H7 (cell line): ENCODE measurements at places on chromosomes 3 and 15. TPM values are rescaled to one million over a fixed set of nuclear protein-coding genes. Genes with fewer than 3 reads are reported as not detected.

- no peak for DNase-seq
These were observed 44.0 kb upstream of the SEMA6D start for GRCh38 chr15:47673232-47673761.

- DNase-seq: no peak
These were observed 185.9 kb downstream of the ERC2 start for GRCh38 chr3:56282341-56282740.

- DNase-seq: no peak
These were observed 120.8 kb upstream of the CCNL1 start for GRCh38 chr3:157280786-157281185.

DNA sequence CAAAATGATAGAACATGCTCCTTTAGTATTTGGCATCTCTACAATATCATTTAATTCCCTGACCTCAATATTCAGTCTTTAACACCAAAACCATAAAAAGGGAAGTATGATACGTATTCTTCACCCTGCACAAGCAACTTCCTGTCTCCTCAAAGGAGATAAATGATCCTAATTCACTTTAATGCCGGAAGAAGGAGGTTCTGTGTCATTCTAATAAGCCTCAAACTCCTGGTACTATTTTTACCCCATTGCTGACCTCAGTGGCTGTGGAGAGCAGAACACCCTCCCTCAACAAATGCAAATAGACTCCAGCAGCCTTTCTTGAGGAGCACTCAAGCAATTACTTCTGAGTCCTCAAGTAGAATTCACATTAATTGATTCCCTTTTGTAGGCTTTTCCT lies 173.3 kb downstream of the TMEM108 start:
- no peak for DNase-seq

GRCh38 chr3:134065252-134066157 lies 35.8 kb upstream of the SLCO2A1 start:
- no peak for DNase-seq

DNA sequence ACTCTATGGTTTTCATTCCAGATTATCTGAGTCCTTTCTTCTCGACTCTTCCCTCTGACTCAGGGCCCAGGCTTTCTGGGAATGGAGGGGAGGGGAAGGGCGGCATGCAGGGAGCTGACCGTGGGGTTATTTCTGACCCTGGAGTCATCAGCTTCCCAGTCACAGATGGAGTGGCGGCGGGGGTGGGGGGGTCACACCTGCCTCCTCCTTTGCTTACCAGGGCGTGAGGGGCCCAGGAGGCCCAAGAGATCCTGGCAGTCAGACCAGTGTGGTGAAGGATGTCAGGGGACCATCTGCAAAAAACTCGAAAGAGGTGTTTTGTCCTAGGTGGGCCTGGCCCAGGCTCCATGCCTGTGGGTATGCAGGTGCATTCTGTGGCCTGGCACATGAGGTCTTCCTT lies 996 bp upstream of the XIRP1 start:
- no peak for DNase-seq

DNA sequence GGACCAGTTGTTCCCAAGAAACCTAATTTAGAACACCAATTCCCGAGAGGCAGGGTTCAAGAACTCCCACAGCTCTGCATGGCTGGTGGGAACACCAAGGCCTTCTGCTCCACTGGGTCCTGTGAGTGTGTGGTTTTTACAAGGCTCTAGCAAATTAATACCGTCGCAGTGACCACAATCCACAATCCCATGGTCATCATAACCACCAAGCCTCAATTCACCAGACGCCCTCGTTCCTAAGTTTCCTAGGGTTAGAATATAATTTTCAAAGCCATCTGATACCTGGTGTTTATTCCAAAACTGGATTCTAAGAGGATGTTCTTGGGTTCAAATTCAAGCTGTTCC lies 114.9 kb upstream of the RPL32 start:
- DNase-seq: no peak

DNA sequence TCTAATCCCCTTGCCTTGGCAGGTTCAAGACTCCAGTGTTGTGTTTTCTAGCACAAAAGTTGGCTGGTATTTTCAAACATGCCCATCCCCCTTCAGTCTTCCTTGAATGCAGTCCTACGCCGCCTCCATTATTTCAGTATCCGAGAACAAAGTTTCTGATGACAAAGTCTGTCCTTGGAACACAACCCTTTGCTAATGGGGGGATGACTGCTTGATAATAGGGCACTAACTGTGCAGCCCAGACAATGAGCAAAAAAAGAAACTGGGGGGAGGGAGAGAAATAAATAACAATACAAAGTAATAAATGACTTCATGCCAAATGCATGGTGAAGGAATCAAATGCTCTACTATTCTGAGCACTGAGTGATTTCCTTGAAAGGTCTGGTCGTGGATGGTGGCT lies 310.1 kb downstream of the FOXP1 start:
- no peak for DNase-seq

DNA sequence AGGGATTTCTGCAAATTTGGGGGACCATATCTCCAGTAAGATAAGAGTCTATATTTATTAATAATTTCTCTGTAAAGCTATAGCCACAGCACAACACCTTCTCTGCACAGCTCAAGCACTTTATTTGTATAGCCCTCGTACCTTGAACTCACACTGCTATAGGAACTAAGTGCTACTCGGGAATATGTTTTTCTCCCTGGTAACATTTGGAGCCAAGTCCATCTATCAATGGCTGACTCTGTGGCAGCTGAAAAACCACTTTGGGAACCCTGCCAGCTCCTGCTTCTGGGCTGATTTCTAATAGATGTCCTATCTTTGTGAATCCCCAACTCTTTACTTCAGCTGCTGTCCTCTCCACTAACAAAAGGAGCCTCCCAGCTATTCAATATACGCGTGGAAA lies 298.5 kb downstream of the GBE1 start:
- DNase-seq: no peak

GRCh38 chr15:42032376-42033213 lies 11.8 kb upstream of the PLA2G4E start:
- DNase-seq: peak; percentile 15

DNA sequence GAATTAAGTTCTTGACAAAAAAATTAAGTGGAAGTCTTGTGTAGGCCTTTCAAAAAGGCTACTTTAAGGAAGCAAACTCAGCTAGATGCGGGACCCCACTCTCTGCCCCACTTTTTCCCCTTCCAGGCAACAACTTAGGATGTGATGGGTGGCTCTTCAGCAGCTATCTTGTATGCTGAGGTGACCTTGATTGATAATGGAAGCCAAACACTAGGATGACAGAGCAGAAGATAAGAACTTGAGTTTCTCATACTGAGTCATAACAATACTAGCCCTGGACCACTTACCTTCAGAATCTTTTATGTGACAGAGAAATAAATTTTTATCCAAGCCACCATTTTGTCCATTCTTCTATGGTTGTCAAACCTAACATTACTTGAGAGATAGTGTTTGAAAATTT lies 16.1 kb downstream of the PDCD10 start:
- no peak for DNase-seq

- DNase-seq: no peak
These were observed 210.4 kb downstream of the TP63 start for GRCh38 chr3:189841473-189842205.

DNA sequence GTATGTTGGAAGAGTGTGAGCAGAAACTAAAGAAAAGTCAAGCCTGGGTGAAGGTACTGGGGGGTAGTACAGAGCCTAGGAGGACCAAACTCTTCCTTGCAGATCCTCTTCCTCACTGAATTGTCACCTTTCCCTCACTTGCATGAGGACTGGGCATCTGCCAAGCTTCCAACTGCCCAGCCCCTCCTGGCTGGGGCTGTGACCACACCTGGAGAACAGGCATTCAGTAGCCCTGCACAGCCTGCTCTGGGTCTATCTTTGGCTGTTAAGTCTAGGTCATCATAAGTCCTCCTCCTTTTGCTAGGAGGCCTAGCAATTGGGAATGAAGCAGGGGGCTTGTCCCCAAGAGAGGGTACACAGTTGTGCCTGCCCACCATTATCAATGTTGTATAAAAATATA lies 55.2 kb downstream of the CAPN7 start:
- no peak for DNase-seq

- DNase-seq: no peak
These were observed 22.5 kb downstream of the ATP1B3 start for GRCh38 chr3:141898908-141899307.

- DNase-seq: no peak
These were observed 99.5 kb upstream of the FOXB1 start for GRCh38 chr15:59904450-59905135.

DNA sequence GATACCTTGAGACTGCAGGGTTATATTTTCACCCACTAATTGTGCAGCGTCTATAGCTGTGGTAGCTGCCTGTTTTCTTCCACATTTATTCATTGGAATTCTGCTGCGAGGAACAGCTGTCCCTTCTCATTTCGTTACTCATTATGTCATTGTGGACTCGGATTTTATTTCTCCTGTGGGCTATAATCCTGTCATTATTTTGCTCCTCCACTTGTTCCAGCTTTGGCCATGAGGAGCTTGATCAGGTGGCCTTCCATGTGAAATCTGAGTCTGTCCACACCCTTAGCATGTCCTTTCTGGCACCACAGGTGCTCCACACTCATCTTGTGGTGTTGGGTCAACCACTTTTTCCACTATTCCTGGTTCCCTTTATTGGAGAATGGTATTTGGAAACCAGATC lies 14.8 kb downstream of the LYSMD4 start:
- DNase-seq: no peak

DNA sequence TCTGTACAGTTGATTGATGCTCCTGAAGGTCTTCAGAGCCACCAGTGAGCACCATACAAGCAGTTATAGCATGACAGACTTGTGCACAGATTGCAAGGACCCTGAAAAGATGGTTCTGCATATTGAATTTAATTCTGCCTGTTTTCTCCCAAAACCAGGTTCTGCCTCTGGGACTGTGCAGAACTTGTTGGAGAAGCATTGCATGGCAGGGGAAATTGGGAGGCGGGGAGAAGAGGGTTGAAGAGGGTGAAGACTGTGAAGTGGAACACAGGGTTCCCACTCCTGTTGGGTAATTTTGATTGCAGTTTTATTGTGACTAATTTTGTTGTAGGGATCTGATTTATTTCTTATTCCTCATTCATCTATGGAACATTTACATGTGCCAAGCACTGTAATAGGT lies 10.3 kb downstream of the ZNF80 start:
- DNase-seq: no peak

GRCh38 chr3:50370594-50370993 lies 11.3 kb upstream of the TMEM115 start:
- no peak for DNase-seq

DNA sequence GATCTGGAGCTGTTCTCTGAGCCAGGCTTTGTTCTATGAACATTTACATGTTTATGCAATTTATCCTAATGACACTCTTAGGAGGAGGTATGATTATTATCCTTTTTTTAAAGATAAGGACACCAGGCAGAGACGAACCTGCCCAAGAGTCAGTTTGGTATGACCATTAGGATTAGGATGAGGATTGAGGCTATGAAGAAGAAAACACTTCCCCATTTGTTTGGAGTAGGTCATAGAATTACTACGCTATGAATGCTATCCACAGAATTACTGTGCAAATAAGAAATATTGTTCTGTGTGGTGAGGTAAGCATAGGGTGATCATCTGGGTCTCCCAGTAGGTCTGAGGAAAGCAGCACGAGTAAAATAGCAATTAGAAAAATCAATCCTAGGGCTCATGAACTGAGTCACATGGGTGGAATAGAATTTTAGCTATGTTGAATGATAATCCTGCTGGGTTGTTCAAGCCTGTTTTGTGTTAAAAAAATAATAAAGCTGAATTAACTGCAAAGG lies 23.9 kb downstream of the EIF4E3 start:
- DNase-seq: no peak

DNA sequence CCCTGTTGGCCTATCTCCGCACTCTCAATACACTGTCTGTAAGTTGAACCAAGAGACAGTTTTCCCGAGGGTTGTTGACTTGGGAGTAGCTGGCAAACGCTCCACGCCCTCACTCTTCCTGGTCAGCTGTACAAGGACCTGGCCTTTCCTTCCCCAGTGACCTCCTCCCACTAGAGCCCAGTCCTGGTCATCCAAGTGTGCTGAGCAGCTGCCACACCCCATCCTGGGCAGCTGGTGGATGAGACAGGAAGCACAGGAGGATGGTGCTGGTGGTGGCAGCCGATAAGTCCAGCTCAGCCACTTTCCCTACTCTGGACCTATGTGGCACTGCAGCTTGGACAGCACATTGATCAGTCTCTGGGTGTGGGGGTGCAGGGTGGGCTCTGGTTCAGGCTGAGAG lies 19.8 kb downstream of the PFKFB4 start:
- peak; percentile 20 for DNase-seq

GRCh38 chr3:128482666-128483656 lies 10.0 kb downstream of the GATA2 start:
- DNase-seq: peak; percentile 86

DNA sequence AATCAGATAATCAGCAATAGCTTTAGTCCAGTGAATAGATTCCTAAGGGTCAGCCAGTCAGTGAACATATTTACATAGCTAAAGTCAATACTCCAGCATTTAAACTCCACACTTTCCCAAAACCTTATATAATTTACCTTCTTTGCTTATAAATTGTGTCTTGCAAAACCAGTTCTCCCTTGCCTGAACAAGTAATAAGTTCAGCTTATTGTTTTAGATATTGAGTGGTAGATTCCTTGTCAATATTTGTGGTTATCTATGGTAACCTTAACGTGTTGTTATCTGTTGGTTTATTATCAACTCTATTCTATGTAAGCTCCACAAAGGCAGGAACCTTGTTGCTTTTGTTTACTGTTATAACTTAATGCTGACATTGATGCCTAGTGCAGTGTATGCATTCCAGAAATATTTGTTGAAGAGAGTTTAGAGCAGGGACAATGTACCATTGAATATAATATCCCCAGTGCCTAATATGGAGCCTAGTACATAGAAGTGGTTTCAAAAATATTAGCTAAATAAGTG lies 24.0 kb downstream of the PLSCR5 start:
- no peak for DNase-seq

- no peak for DNase-seq
These were observed 561.4 kb downstream of the GABRG3 start for GRCh38 chr15:27532358-27532757.

DNA sequence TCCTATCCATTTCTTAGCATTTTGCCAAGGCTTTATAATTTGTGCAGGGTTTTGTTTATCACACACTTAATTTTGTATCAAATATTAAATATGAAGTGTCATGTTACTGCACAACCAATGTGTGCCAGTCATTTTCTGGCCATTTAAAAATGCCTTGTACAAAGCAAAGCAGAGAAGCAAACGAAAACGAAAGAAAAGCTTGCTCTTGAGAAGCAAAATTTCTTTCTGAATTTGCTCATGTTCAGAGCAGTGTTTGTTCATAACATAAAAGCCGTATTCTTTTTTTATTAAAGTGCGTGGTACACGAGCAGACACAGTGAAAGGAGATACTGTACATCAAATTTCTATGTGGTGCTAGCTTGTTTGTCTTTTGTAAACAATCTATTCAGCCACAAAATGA lies 792.6 kb downstream of the NAALADL2 start:
- no peak for DNase-seq

- DNase-seq: peak; percentile 24
These were observed 632 bp upstream of the COPS2 start for GRCh38 chr15:49155834-49156627.

Gene LINGO1
- 10.6 and 11.9 TPM in 2 replicates for total RNA-seq

Gene IGSF11
- total RNA-seq: 0.66 and 0.89 TPM in 2 replicates

Gene PDZRN3
- 7.4 and 12.0 TPM in 2 replicates for total RNA-seq

Gene HRG
- 0.14 TPM in 1 of 2 replicates, not detected in the other for total RNA-seq

Gene GASK1A
- 3.4 and 4.5 TPM in 2 replicates for total RNA-seq

Gene CAV3
- not detected in 2 replicates for total RNA-seq

Gene TMEM158
- 9.8 and 11.5 TPM in 2 replicates for total RNA-seq
